ENCODE measurements at places on chromosomes 6 and 20. TPM values are rescaled to one million over a fixed set of nuclear protein-coding genes. Genes with fewer than 3 reads are reported as not detected.

TFAP2C gene
- 0.06 TPM for polyA plus RNA-seq

RHAG gene
- 1.3 TPM for polyA plus RNA-seq

MAP1LC3A gene
- 40.9 TPM for polyA plus RNA-seq

RIPPLY2 gene
- polyA plus RNA-seq = 0.88 TPM

EGFL8 gene
- polyA plus RNA-seq = 29.1 TPM

SNRPB gene
- polyA plus RNA-seq = 143 TPM

LBP gene
- 0.03 TPM for polyA plus RNA-seq

DNA sequence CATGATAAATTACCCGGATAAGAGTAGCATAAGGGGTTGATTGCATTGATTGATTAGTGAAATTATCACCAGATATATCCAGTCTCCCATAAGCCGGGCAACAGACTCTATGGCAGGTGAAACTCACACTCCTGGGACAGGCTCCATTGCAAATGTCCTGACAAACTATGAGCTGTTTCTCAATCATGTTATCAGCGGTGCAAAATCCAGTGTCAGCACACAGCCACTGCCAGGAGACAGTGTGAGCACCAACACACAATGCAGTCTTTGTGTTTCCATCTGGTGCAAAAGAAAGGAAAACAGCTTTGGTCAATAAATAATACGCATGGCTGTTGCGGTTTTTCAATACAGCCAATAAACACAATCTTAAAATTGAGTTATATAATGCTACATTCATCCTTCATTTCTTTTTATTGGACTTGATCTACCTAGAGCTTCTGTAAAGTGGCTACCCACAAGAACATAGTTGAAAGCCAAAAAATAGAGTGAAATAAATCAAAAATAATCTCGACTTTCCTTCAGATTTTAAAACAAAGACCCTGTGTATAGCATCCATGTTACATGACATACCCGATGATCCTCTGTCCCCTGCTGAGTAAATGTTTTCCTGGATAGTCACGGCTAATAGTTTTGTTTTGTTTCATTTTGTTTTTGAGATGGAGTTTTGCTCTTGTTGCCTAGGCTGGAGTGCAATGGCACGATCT, 64.3 kb upstream of the AFDN start:
- peak; percentile 70 for DNase-seq

- DNase-seq = no peak
Observed at GRCh38 chr6:51511081-51511480, 576.3 kb downstream of the PKHD1 start.

GRCh38 chr6:101585501-101585900, 192.0 kb downstream of the GRIK2 start:
- DNase-seq = no peak

GRCh38 chr6:106789428-106790148, 160.2 kb downstream of the QRSL1 start:
- DNase-seq = no peak

GRCh38 chr20:25276533-25277050, 28.7 kb downstream of the PYGB start:
- no peak for DNase-seq

- no peak for DNase-seq
Observed at GRCh38 chr6:108581237-108581931, 20.7 kb downstream of the FOXO3 start.

DNA sequence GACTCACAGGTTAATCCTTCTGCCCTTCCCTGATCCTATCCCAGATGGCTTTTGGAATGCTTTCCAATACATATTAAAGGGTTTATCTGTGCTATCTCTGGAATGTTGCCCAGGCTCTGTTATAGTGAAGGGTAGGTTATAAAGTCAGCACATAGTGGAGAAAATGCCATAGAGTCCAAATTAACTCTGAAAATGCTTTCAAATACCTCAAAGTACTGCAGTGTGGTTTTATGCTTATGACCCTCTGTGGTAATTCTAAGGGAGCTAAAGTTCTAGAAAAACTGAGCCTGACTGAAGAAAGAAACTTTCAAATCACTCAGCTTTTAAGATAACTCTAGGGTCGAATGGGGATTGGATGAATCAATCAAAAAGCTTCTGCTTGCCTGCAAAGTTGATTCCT, 159.8 kb downstream of the PLCB1 start:
- DNase-seq = no peak

GRCh38 chr6:169344750-169345065, 91.1 kb upstream of the THBS2 start:
- DNase-seq = no peak

DNA sequence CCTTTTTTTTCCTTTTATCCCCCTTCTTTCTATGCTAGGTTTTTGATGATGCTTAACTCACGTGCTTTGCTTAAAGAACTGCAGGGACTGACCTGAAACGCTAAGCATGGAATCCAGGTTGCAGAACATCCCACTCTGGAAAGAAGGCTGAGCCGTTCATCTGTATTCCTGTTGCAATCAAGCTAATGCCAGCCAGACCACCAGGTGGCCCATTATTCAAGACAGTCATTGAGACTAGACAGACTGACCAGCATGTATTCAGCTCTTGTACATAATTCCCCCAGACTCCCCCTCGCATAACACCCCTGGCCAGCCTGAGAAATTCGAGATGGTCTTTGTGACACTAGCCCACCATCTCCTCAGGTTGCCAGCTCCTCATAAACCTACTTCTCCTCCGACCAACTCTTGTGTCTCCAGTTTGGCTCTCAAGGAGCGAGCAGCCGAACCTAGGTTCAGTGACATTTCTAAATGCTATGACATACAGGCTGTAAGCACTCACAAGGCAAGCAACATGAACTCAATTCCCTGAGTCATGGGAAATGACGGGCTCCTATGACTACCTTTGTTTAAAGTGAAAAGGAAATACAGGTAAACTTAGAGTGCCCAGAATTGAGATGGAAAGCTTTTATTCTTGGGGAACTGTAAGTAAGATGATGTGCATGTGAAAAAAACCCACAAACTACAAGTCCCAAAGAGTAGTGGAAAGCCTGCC, 309.3 kb upstream of the CDYL start:
- no peak for DNase-seq

DNA sequence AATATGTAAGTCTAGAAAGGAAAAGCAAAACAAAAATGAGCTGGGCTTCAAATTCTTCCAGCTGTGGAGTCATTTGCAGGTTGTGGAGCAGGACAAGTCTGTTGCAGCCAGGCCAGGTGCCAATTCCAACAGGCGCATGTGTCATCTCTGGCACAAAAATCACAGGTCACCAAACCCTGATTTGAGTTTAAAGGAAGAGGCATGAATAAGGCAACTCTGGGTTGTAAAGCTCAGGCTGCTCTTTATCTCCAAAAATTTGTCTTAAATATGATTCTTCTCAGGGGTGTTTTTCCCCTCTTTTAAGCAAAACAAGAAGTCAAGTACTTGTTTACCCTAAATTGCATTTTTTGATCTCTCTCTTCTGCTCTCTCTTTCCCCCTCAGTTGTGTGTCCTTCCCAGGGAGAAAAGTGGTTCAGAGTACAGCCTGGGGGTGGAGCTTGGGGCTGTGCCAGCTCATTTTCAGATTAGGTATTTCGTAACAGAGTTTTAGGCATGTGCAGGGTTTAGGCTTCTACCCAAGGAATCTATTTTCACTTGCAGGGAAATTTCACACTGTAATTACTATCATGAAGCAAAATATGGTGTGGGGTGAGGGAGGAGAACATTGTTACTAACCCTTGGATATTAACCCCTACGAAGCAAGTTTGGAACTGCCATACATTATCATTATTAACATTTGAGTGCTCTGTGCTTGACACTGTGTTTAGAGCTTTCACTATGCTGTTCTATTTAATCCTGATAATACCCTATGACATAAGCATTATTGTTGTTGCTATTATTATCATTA, 8.3 kb upstream of the NCOA3 start:
- DNase-seq = peak; percentile 78

GRCh38 chr20:43700627-43701026, 26.2 kb downstream of the GTSF1L start:
- DNase-seq = no peak

DNA sequence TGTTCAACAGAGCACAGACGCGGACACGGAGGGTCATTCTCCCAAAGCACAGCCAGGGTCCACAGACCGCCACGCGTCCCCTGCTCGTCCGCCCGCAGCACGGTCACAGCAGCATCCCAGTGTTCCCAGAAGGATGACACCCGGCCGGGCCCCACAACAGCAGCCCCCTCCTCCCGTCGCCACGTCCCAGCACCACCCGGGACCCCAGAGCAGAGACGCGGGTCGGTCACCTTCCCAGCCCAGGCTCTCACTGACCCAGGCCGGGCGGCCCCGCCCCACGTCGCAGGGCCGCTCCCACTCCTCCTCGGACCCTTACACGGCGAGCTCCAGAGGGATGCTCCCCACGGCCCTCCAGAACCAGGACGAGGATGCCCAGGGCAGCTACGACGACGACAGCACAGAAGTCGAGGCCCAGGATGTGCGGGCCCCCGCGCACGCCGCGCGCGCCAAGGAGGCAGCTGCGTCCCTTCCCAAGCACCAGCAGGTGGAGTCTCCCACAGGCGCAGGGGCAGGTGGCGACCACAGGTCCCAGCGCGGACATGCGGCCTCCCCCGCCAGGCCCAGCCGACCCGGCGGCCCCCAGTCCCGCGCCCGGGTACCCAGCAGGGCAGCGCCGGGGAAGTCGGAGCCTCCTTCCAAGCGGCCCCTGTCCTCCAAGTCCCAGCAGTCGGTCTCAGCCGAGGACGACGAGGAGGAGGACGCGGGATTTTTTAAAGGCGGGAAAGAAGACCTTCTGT, 64.3 kb downstream of the FNDC1 start:
- DNase-seq = no peak

DNA sequence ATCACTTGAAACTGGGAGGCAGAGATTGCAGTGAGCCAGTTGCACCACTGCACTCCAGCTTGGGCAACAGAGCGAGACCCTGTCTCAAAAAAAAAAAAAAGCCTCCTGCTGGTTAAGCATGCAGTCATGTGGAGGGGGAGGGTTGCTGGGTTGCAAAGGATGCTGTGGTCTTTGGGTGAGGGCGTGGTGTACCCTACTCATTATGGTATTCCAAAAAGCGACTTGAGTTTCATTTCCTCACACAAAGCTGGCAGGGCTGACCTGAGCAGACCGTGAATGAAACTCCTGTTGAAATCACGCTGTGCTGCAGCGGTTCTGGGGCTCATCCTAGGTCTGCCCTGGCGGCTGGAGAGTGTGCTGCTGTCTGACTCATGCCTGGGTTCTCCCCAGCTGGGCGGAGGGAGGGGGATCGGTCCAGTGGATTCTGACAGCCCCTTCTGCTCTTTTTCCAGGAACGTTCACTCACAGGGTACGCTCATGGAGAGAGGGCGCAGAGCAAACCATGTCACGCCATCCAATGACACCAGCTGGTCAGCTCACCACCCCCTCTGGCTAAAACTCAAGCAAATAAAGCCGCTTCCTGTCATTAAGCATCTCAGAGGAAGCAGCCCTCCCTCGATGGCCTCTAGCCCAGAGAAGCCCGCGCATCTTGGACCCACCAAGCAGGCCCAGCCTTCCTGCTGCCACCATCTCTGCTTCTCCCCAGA, 166.2 kb downstream of the SCML4 start:
- DNase-seq = no peak

DNA sequence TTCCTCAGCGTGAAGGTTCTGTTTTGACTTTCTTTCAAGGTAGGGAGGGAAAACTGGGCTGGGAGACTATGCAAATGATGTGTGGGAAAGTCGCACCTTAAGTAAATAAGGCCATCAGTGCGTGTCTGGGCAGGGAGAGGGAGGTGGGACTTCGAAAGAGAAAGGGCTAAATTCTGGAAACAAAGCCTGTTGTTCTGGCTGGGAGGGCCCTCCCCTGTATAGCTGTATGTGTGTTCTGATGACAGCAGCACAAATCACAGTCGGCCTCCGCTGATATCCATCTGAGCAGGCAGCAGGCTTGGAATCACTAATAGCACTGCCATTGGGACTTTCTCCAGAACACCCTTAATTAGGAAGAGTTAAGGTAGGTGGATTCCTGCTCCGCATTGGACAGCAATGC, 19.2 kb downstream of the JAG1 start:
- DNase-seq = no peak

GRCh38 chr6:163579111-163579879, 164.8 kb downstream of the QKI start:
- no peak for DNase-seq

- DNase-seq = no peak
Observed at GRCh38 chr6:161406646-161407045, 132.8 kb upstream of the AGPAT4 start.

- DNase-seq = no peak
Observed at GRCh38 chr6:88381289-88381642, 215.1 kb upstream of the CNR1 start.

- no peak for DNase-seq
Observed at GRCh38 chr6:118012944-118013343, 105.9 kb downstream of the SLC35F1 start.

DNA sequence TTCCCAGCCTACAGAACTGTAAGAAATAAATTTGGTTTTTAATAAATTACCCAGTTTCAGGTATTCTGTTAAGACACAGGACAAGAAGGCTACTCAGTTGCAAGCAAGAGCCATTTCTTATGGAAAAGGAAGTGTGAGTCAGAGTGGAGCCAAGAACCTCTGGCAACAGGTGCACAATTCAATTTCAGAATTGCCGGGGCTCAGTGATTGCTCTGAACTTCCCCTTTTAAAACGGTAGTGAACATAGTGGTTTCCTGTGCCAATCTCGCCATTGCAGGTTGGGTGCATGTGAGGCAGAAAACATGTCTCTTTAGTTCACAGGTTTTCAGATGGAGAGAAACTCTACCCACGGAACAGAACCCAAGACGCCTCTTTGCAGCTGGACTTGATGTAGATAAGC, 16.4 kb downstream of the PIGT start:
- DNase-seq = no peak

DNA sequence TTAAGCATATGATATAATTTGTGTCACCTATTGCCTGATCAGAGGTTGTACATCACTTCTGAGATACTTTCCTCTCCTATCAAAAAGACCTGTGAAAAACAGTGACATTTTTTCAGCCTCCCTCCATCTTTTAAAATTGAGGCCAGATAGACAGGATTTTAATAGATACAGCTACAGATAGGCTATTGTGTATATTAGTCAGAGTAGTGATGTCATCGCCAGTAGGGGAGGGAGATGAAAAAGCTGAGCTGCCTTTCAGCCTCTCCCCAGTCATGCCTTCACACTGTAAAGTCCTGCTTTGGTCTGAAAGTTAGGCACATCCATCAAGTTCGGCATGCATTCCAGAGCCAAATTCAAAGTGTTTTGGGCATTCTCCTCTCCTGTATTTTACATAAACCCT, 7.9 kb upstream of the PABPC1L start:
- DNase-seq = no peak

GRCh38 chr6:3376064-3376463, 80.8 kb downstream of the SLC22A23 start:
- DNase-seq = no peak

Data from large intestine (tissue), 12 donors.